ENCODE measurements at places on chromosomes 16 and 17.

GRCh38 chr16:2148714-2149629, 547 bp downstream of the RAB26 start:
- no peak for DNase-seq

DNA sequence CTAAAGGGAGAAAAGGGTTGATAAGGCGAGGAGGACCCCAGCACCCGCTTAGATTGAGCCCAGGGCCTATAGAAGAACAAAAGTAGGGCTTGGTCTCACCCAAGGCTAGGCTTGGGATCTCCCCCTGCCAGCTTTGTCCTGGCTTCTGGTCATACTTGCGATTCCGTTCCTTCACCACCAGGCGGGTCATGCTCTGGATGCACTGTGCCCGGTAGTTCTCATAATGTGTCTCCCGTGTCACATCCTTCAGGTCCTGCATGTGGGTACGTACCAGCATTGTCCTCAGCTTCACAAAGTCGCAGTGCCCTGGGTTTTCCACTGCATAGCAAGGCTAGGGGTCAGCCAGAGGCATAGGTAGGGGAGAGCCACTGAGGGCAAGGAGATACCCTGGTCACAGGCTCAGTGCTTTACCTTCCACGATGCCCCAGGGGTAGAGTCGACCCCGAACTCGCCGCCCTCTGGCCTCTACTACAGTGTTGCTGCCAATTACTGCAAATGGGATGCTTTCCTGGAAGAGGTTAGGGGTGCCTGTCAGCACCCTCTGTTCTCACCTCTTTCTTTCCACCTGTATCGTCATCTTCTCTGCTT, 6.5 kb upstream of the MTMR4 start:
- no peak for DNase-seq

DNA sequence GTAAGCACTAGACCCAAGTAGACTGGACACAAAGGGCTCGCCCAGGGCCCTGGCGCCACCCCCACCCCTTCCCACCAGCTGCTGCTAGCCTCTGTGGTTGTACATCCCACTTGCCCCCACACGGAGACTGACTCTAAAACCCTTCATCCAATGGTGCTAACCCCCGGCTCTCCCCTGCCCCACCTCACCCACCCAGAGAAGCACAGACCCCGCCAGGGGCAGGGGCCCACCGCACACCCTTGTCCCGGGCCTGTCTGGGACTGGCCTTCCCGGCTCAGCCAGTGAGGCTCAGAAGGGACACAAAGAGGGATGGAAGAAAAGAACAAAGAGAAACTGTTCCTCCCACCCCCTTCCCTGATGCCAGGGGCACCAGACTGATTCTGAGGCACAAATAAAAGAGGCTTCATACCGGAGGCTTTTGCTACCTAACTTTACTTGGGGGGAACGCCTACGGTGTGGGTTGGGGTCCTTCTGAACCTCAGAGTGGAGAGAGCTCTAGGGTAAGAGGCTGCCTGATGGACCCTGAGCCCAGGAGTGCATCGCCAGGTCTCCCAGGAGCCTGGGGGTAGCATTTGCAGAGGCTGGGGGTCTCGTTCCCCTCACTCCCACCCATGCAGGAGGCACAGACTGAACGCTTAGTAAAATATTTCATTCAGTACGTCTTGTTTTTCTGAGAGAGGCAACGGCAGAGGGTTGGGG, 8.2 kb downstream of the CORO6 start:
- DNase-seq, result peak; percentile 44

DNA sequence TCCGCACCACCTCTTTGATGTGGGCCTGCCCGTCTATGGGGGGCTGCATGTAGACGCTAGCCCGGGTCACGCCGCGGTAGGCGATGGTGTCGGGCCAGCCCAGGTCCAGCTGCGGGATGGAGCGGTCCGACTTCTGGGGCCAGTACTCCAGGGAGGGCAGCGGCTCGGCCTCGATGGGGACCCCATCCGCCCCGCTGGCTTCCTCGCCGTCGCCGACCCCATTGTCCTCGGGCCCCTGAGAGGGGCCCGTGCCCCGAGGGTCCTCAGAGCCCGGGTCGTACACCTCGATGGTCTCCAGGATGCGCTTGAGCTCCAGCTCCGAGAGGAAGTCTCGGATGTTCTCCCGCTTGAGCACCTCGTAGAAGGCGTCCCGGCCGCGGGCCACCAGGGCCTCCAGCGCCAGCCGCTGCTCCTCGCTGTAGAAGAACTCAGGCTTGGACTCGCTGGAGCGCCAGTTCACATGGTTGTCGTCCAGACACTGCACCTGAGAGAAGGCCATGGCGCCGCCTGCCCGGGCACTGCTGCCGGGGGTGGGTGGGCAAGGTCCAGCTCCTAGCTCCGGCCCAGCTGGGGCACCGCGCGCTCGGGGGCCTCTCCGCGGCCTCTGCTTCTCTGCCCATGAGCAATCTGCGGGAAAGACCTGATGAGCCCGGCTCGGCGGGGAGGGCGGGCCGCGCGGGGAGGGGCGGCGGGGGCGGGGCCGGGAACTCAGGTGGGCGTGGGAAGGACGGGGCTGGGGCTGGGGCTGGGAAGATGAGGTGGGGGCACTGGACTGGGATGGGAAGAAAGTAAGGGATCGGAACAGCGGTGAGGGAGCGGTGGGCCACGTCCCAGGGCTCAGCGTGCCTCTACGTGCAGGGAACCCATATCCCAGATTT, 782 bp downstream of the FAM83G start:
- DNase-seq, result no peak

GRCh38 chr16:57866529-57866918, 64.2 kb upstream of the KIFC3 start:
- DNase-seq, result no peak

GRCh38 chr16:17211797-17212196, 259.0 kb downstream of the XYLT1 start:
- DNase-seq, result no peak

GRCh38 chr17:62663304-62663703, 35.8 kb downstream of the MRC2 start:
- DNase-seq, result no peak

- DNase-seq, result no peak
Observed at GRCh38 chr16:2179576-2179975, 16.8 kb downstream of the CASKIN1 start.

GRCh38 chr17:5686074-5686635, 101.8 kb upstream of the NLRP1 start:
- DNase-seq, result no peak

- no peak for DNase-seq
Observed at GRCh38 chr17:42180411-42180921, 476 bp downstream of the KCNH4 start.

- DNase-seq, result no peak
Observed at GRCh38 chr16:85491058-85491771, 121.9 kb upstream of the GSE1 start.

DNA sequence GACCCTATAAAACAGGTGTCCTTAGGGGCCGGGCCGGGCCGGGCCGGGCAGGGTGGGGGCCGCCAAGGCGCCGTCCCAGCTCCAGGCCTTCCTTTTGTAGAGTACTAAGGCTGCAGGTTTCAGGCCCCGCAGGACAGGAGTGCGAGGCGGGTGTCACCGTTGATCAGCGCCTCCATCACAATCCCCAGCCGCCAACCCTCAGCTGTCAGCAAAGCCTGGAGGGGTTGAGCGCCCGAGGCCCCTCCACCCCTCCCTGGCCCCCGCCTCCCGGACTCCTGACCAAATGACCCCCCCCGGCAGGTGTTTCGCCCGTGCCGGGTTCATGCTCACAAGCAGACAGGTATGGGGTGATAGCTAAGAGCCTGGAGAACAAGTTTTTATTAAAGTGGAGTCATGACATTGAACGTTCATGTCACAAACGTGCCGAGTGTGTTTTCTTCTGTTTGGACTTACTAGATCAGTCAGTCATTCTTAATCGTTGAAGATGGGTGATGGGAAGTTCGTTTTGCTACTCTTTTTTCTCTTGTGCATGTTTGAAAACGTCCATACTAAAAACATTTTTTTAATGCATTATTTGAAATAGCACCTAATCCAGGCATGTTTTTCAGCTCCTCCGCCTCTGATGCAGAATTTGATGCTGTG, 534 bp downstream of the ARL2BP start:
- no peak for DNase-seq

GRCh38 chr16:56477096-56477878, 25.9 kb downstream of the OGFOD1 start:
- DNase-seq, result peak; percentile 68

DNA sequence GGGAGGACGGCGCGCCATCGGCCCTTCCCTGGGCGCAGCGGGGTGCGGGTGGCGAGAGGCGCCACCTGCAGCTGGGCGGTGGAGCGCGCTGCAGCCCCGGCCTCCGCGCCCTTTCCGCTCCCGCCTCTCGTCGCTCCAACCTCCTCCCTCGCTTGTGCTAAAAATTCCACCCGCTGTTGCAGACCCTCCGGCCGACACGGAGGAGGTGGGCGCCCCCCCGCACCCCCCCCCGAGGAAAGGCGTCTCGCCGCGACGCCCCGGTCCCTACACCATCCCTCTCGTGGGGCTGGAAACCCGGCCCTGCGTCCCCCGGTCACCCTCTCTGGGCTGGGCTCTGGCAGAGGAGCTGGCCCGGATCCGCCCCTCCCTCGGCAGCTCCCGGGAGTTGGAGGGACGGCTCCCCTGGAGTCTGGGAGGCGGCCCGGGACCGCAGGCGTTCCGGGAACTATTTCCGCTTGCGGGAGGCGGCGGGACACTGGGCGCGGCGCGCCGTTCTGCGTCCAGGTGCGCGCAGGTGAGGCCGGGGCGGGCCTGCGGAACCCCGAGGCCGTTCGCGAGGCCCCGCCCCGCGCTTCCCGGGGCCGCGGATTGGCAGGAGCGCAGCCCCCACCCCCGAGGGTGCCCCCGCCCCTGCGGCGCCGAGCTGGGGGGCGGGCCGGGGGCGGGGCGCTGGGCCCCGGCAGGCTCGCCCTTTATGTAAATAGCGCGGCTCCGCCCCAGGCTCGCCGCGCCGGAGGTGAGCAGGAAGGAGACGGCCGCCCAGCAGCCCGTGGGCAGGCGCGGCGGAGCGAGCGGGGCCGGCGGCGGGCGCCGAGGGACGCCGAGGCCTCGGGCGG, at the start of gene LLGL2:
TSS of gene LLGL2 (plus strand) at position 728 of the 836 bp plus-strand sequence. CDS start 17,730 bp downstream, outside the sequence.
- peak; percentile 76 for DNase-seq

DNA sequence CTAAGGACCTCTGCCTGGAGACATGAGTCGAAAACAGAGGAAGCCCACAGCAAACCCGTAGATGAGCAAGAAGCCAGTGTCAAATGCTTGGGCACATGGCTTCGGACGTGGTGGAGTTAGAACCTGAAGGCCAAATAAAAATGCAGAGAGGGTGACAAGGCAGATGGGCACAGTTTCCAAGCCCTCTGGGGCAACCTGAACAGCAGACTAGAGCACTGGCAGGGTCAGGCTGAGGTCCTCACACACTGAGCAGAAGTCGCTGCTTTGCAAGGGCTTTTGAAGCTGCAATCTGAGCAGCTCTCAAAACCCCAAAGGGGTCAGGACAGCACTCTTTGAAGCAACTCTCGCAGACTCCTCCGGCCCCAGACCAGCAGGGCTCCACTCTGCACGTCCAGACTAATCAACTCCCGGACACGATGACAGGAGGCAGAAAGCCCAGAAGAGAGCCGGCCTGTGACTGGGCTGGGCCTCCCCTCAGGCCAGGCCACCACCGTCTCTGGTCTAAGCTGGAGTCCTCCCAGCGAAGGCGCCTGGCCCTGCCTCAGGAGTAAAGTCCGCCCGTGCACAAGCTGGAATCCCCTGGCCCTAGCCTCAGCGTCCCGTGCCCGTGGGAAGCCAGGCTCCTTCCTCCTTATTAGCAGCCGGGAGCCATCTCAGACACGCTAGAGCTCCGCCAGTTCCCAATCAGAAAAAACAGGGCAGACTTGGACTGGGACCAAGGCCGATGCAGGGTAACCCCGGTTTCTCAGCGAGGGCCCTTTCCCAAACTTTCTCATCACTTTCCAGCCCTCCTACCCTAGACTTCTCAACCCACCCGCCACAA, 924 bp downstream of the SMARCD2 start:
- DNase-seq, result no peak

- DNase-seq, result no peak
Observed at GRCh38 chr16:17130733-17131132, 340.0 kb downstream of the XYLT1 start.

- DNase-seq, result no peak
Observed at GRCh38 chr17:28871056-28871579, 16.3 kb downstream of the ERAL1 start.

- peak; percentile 13 for DNase-seq
Observed at GRCh38 chr16:81366316-81366932, 51.7 kb downstream of the GAN start.

DNA sequence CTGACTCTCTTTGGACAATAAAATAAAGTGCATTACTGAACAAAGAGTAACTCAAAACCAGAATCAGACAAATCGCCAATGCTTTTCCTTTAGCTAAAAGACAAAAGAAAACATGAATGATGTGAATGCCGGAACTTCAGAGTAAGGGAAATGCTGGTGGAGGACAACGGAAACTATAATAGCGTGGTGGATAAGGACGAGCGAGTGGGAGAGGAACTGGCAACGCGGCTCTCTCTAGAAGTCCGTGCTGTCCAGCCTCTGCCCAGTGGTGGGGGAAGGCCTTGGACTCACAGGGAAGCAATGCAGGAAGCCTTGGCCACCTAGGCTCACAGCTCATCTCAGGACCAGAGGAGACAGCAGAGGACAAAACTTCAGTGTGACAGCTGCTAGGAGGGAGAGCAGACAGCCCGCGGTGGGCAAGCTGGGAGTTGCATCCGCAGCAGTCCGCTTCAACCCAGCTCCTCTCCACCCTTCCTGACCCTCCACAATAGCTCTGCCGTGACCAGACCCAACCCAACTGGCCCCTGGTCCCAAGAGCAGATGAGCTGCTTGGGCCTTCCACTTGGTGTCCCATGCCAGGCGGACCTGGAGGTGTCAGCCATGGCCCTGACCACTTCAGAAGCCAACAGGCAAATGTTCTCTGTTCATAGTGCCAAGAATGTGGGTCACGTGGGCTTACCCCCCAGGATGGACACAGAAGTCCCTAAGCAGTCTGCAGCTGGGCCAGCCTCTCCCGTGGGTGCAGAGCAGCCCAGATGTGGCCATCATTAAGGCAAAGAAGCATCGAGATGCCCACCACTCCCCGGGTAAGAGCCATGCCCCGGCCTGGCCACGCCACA, 5.3 kb upstream of the FAAP100 start:
- no peak for DNase-seq

GRCh38 chr16:10688291-10688690, 6.4 kb downstream of the TEKT5 start:
- DNase-seq, result no peak

GRCh38 chr16:14024283-14024682, 46.8 kb upstream of the MRTFB start:
- DNase-seq, result no peak

DNA sequence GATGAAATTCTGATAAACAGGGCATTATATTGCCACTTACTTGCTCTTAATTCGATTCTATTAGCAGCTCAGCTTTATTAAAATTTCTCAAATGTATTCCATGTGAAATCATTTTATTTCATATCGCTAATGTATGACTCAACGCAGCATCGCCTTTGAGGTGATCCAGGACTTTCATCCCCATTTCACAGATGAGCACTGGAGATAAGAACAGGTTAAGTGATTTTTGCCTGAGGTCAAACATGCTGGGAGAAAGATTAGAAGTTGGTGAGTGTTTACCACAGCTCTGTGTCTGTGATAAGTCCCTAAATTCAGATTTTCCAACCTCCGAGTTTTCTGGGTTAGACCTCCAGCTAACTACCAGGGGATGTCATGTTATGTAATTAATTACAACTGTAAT, 43.6 kb downstream of the RBFOX1 start:
- DNase-seq, result no peak

GRCh38 chr17:75476752-75477489, 20.5 kb downstream of the TMEM94 start:
- no peak for DNase-seq

All from COLO829 (cell line).